ENCODE measurements at places on chromosomes 3 and 15. TPM values are rescaled to one million over a fixed set of nuclear protein-coding genes. Genes with fewer than 3 reads are reported as not detected.
A peak's percentile ranks its signal among the peaks of the same experiment; 100 is the strongest.

DNA sequence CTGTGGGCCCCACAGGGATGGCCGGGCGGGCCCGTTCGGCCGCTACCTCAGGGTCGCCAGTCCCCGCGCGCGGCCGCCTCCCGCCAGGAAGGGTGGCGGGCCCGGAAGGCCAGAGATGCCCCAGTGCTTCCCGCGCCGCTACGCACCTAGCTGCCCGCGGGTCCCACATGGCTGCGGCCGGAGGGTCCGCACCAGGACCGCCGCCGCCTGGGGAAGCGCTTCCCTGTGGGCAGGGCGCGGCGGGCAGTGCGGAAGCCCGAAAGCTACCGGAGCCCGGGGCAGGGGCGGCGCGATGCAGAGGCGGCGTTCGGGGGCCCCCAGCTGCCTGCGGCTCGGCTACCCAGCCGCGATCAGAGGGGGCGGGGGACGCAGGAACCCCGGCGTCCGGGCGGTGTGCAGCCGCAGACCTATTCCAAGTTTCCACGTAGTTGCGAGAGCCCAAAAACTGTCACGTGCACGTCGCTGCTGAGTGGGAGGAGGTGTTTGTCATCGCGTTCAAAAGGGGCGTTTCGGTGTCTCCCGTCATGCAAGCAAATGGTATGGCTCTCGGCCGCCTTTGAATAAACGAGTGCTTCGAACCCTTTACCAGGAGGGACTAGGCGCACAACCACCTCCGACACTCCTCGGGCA, at the start of gene TRANK1:
TRANK1 (minus strand) TSS at position 414 of the 630 bp plus-strand sequence; CDS start at position 169, 245 bp downstream.
- peaks cover 3% of the 10 kb centered on the region for H3K4me1 ChIP-seq
- H3K36me3 ChIP-seq: no peaks in the 10 kb centered on the region

Gene LTK
- 0.14 TPM for total RNA-seq

DNA sequence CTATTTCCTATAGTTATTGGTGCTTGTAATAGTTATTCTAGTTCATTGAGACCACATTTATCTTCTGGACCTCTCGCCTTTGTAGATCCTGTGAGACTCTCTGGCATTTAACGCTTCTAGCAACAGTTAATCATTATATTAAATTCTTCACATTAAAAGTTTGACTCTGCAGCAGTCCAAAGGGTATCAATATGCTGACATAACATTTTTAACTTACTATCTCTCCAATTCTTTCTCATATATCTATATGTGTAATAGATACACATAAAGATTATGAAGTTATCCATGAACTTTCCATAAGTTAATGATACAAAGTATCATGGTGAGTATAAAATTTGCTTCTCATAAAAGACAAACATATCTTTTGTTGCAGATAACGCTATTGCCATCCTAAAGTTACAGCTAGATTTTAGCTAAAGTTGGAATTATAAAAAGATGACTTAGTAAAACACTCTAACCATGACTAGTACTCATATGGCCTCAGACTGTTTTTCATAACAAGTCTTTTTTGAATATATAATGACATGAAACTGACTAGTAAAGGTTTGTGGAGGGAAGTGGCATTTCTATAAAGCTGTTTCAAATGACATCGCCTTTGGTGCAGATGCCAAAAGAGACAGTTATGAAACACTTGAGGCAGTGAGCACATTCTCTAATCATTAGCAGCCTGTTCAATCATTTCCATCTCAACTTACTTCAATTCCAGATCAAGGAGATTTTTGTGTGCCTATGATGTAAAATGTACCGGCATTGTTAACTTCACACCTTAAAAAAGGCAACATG, 379.3 kb upstream of the CBLB start:
- no peak overlapping the region for H3K4me3 ChIP-seq
- H3K27me3 ChIP-seq: no peaks in the 10 kb centered on the region
- no peak overlapping the region for H3K27ac ChIP-seq
- no peaks in the 10 kb centered on the region for H3K36me3 ChIP-seq
- H3K4me1 ChIP-seq: no peaks in the 10 kb centered on the region

Gene CLCN2
- 9.0 TPM for total RNA-seq

GRCh38 chr3:122430371-122430770, 14.5 kb upstream of the WDR5B start:
- H3K27me3 ChIP-seq: no peaks in the 10 kb centered on the region
- peaks cover 32% of the 10 kb centered on the region for H3K36me3 ChIP-seq
- no peaks in the 10 kb centered on the region for H3K4me1 ChIP-seq
- no peak overlapping the region for H3K27ac ChIP-seq
- DNase-seq: no peak

Gene SAXO2
- total RNA-seq: 1.2 TPM

DNA sequence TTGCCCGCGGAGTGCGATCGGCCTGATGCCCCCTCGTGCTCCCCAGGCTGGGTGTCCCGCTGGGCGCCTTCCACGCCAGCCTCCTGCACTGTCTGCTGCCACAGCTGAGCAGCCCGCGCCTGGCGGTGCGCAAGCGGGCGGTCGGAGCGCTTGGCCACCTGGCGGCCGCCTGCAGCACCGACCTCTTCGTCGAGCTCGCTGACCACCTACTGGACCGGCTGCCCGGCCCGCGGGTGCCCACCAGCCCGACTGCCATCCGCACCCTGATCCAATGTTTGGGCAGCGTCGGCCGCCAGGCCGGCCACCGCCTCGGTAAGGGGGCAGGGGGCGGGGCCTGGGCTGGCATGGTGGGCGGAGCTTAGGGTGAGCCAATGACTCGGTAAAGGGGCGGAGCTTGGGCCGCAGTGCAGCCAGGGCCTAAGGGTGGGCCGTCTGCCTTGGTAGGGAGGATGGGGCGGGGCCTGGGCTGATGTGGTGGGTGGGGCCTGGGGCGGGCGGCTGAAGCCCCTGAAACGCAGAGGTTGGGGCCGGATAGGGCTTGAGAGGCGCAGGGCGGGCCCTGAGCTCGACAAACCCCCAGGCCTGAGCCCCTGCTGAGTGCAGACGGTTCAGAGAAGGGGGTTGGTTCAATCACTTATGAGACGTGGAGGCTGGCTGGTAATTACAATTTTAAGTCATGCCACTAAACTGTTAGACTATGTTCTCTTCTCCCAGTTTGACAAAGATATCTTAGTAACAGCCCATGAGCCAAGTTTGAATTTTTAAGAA, 13.7 kb downstream of the CAND2 start:
- H3K4me3 ChIP-seq: peak overlapping the region; percentile 51
- no peaks in the 10 kb centered on the region for H3K36me3 ChIP-seq
- H3K27ac ChIP-seq: no peak overlapping the region
- peak; percentile 68 for DNase-seq
- H3K4me1 ChIP-seq: peaks cover 4% of the 10 kb centered on the region

Gene GOLGA6B
- 0.36 TPM for total RNA-seq

GRCh38 chr3:177306252-177306651, 109.0 kb upstream of the TBL1XR1 start:
- H3K27me3 ChIP-seq: no peaks in the 10 kb centered on the region
- H3K4me1 ChIP-seq: no peaks in the 10 kb centered on the region
- DNase-seq: peak; percentile 37

Gene TGM4
- 0.18 TPM for total RNA-seq

- H3K4me1 ChIP-seq: peaks cover 8% of the 10 kb centered on the region
- no peak for DNase-seq
- H3K4me3 ChIP-seq: no peak overlapping the region
- H3K27ac ChIP-seq: no peak overlapping the region
- no peaks in the 10 kb centered on the region for H3K36me3 ChIP-seq
These were observed 447.7 kb downstream of the GABRG3 start for GRCh38 chr15:27418726-27419125.

Gene PLSCR5
- not detected for total RNA-seq

Gene CCR3
- total RNA-seq: not detected

Gene EIF2B5
- total RNA-seq: 20.8 TPM

- H3K4me1 ChIP-seq: peaks cover 34% of the 10 kb centered on the region
- no peaks in the 10 kb centered on the region for H3K36me3 ChIP-seq
- DNase-seq: peak; percentile 90
- H3K27me3 ChIP-seq: no peaks in the 10 kb centered on the region
- H3K27ac ChIP-seq: peak overlapping the region; percentile 64
These were observed 36.1 kb upstream of the HRH1 start for GRCh38 chr3:11118181-11118682.

- peaks cover 19% of the 10 kb centered on the region for H3K4me1 ChIP-seq
- peaks cover 3% of the 10 kb centered on the region for H3K27me3 ChIP-seq
- H3K36me3 ChIP-seq: no peaks in the 10 kb centered on the region
- peak overlapping the region; percentile 42 for H3K4me3 ChIP-seq
These were observed 65.1 kb upstream of the HES1 start for GRCh38 chr3:194070634-194071409.

- no peaks in the 10 kb centered on the region for H3K36me3 ChIP-seq
- no peak overlapping the region for H3K4me3 ChIP-seq
- H3K4me1 ChIP-seq: no peaks in the 10 kb centered on the region
- peaks cover 7% of the 10 kb centered on the region for H3K27me3 ChIP-seq
- H3K27ac ChIP-seq: no peak overlapping the region
These were observed 57.4 kb upstream of the NR2C2 start for GRCh38 chr3:14889943-14890342.

GRCh38 chr3:72728329-72728889, 119.8 kb downstream of the SHQ1 start:
- H3K27ac ChIP-seq: no peak overlapping the region
- no peak overlapping the region for H3K4me3 ChIP-seq
- DNase-seq: no peak
- no peaks in the 10 kb centered on the region for H3K27me3 ChIP-seq
- H3K36me3 ChIP-seq: no peaks in the 10 kb centered on the region

DNA sequence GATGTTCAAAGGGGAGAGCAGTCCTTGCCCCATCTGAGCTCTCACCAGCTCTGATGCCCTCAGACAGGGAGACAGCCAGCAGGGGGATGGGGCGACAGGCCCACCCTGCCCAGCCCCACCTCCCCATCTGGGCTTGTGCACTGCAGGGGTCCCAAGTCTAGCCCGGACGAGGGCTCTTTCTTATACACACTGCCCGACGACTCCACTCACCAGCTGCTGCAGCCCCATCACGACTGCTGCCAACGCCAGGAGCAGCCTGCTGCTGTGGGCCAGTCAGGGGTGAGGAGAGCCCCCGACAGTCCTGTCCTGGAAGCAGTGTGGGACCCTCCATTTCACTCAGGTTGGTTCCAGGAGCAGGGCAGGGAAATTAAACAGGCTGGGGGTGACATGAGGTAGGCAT, 73.9 kb downstream of the BOC start:
- H3K27ac ChIP-seq: no peak overlapping the region
- no peaks in the 10 kb centered on the region for H3K36me3 ChIP-seq
- H3K4me1 ChIP-seq: peaks cover 13% of the 10 kb centered on the region
- H3K4me3 ChIP-seq: no peak overlapping the region
- H3K27me3 ChIP-seq: no peaks in the 10 kb centered on the region

Gene SPINT1
- 30.1 TPM for total RNA-seq

Gene UTS2B
- total RNA-seq: 0.75 TPM

Gene KIF7
- total RNA-seq: 5.3 TPM

Gene GOLGA6L26
- not detected for total RNA-seq

DNA sequence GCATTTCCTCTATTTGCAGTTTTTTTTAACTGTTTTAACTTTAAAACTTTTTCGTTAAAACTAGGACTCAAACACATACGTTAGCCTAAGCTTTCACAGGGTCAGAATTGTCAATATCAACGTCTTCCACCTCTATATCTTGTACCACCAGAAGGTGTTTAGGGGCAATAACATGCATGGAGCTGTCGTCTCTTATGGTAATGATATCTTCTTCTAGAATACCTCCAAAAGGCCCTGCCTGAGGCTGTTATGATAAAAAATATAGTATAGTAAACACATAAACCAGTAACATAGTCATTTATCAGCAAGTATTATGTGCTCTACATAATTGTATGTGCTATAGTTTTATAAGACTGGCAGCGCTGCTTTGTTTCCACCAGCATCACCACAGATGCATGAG, 76.3 kb upstream of the MLF1 start:
- no peaks in the 10 kb centered on the region for H3K4me1 ChIP-seq
- H3K27me3 ChIP-seq: no peaks in the 10 kb centered on the region
- no peak overlapping the region for H3K27ac ChIP-seq

GRCh38 chr3:110391640-110392395, 679.8 kb upstream of the NECTIN3 start:
- H3K27me3 ChIP-seq: no peaks in the 10 kb centered on the region
- H3K27ac ChIP-seq: no peak overlapping the region
- DNase-seq: peak; percentile 49
- peaks cover 8% of the 10 kb centered on the region for H3K4me1 ChIP-seq
- no peak overlapping the region for H3K4me3 ChIP-seq

DNA sequence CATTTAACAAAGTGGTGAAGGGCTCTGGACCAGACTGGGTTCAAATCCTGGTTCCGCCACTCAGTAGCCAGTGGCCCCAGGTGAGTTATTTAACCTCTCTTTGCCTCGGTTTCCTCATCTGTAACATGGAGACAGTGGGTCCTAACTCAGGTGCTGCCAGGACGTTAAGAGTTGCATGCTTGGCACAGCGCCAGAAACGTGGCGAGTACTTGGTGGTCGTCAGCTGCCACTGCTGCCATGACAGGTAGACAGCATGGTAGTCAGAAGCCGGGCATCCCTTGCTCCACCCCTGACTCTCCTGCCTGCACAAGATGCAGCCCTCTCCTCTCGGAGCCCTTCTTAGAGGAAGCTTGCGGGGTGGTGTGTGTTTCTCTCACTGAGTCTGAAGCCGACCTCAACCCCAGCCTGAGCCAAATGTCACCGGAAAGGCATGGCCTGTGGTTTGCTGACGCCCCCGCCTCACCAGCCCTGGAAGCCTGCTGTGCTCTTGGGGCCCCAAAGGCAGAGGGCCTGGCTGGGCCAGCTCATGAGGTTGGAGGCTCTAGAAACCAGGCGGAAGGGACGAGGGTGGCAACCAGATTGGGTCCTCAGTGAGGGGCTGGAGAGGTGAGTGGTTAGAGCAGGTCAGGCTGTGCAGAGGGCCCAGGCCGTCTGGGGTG, 160.8 kb upstream of the TLE3 start:
- H3K27ac ChIP-seq: no peak overlapping the region
- DNase-seq: peak; percentile 18
- H3K4me3 ChIP-seq: no peak overlapping the region
- H3K36me3 ChIP-seq: no peaks in the 10 kb centered on the region
- H3K4me1 ChIP-seq: peaks cover 10% of the 10 kb centered on the region

GRCh38 chr3:33145221-33145900, 31.5 kb downstream of the CRTAP start:
- no peaks in the 10 kb centered on the region for H3K27me3 ChIP-seq
- H3K27ac ChIP-seq: no peak overlapping the region
- peaks cover 14% of the 10 kb centered on the region for H3K4me1 ChIP-seq
- no peak overlapping the region for H3K4me3 ChIP-seq

- no peaks in the 10 kb centered on the region for H3K36me3 ChIP-seq
- DNase-seq: no peak
- H3K27ac ChIP-seq: no peak overlapping the region
- H3K4me1 ChIP-seq: no peaks in the 10 kb centered on the region
- H3K4me3 ChIP-seq: no peak overlapping the region
These were observed 42.7 kb upstream of the GAP43 start for GRCh38 chr3:115580566-115580965.

Gene REC114
- total RNA-seq: not detected

DNA sequence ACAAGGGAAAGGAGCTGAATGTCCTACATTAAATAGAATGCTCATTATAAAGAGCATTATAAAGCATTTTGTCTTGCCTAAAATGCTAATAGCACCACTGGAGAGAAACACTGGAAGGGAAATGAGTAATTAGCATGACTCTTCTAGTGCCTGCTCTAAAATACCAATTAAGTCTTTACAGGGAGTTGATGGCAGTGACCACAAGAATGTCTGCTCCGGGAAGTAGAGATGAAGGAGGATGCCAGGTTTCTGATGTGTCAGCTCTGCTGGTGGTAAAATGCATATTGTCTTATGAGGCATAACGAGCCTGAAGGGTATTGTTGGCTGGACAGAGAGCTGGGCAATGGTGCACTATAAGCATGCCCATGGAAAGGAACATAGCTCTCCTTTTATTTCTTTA, 49.5 kb downstream of the MYLK start:
- H3K36me3 ChIP-seq: peaks cover 12% of the 10 kb centered on the region
- peak; percentile 98 for DNase-seq
- H3K27me3 ChIP-seq: no peaks in the 10 kb centered on the region
- H3K27ac ChIP-seq: peak overlapping the region; percentile 60
- H3K4me1 ChIP-seq: peaks cover 16% of the 10 kb centered on the region

GRCh38 chr15:59104602-59104911, 389 bp upstream of the CCNB2 start:
- no peak for DNase-seq
- H3K27ac ChIP-seq: peak overlapping the region; percentile 80
- no peaks in the 10 kb centered on the region for H3K27me3 ChIP-seq
- H3K4me3 ChIP-seq: peak overlapping the region; percentile 85
- peaks cover 6% of the 10 kb centered on the region for H3K4me1 ChIP-seq
